ENCODE measurements at places on chromosomes 3 and 15. TPM values are rescaled to one million over a fixed set of nuclear protein-coding genes. Genes with fewer than 3 reads are reported as not detected.

- no peak for DNase-seq
Observed at GRCh38 chr3:161156936-161157335, 51.8 kb upstream of the B3GALNT1 start.

GRCh38 chr15:28887339-28888174 is 1.8 kb downstream of the APBA2 start:
- no peak for DNase-seq

DNA sequence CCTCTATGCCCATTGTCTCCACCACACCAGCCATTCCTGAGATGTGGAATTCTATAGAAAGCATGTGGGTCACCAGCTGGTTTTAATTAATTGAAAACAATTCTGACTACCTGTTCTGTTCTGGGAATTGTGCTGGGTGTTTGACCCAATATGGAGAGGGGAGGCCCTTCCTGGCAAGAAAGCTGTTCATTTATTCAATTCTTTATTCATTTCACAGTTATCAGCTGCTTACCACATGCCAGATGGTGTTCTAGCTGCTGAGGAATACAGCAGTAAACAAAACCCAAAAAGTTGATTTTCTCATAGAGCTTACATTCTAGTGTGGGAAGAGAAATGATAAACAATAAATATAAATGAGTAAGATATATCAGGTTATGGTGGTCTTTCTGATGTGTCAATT is 296.1 kb upstream of the RASGRP1 start:
- DNase-seq, result no peak

GRCh38 chr3:171932153-171932611 is 89.0 kb downstream of the TMEM212 start:
- no peak for DNase-seq

GRCh38 chr3:65107174-65107573 is 419.4 kb upstream of the ADAMTS9 start:
- DNase-seq, result no peak

GRCh38 chr3:178300441-178300959 is 235.7 kb upstream of the KCNMB2 start:
- no peak for DNase-seq

GRCh38 chr3:121431726-121432517 is 113.9 kb downstream of the POLQ start:
- DNase-seq, result no peak

- no peak for DNase-seq
Observed at GRCh38 chr3:9468460-9468859, 71.0 kb downstream of the SETD5 start.

GRCh38 chr15:40088929-40089755 is 19.5 kb downstream of the BMF start:
- no peak for DNase-seq

DNA sequence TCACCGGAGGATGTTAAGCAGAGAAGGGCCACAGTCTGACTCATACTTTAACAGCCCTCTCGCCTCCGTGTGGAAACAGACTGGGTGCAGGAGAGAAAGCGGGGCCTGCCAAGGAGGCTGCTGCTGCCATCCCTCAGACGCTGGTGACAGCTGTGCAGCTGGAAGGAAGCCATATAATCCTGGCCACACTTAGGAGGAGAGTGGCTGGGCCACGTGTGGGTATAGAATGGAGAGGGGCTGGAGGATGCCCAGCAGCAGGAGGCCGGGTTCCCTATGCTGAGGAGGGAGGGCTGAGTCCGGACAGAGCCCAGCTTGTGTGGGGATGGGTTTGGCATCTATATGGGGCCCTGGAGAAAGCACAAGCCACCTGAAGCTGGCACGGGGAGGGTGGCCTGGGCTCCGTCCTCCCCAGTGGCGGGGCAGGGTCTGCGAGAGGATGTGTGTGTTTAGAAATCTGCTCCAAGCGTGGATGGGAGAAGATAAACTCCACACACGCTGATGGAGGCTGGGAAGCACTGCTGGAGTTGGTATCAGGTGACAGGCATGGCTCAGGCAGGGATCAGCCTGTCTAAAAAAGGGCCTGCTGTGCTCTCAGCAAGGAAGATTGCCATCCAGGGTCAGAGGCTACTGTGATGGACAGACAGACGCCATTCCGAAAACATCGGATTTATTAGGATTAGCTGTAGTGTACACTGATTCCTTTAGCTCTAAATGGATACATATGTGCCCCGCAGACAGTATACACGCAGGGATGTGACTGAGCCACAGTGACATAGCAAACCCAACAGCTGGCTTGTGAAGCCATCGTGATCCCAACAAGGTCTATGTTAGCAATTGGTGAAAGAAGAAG is 15.9 kb downstream of the ABTB1 start:
- DNase-seq, result peak; percentile 14

DNA sequence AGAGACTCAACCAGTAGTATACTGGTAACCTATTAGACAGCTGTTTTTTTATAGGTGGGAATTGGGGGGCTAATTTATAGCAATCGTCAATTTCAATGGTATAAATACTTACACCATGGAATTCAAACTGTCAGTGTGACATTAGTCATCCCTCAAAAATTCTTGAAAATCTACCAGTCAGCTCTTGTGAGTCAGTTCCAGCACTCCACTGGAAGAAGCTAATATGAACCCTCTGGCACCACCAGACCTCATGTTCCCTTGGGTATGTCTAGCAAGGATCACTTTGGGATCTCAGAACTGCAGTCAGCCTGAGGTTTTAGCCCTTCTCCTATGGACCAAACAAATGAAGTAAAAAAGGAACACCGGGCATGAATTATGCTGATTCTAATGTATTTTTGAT is 11.8 kb upstream of the UACA start:
- no peak for DNase-seq

DNA sequence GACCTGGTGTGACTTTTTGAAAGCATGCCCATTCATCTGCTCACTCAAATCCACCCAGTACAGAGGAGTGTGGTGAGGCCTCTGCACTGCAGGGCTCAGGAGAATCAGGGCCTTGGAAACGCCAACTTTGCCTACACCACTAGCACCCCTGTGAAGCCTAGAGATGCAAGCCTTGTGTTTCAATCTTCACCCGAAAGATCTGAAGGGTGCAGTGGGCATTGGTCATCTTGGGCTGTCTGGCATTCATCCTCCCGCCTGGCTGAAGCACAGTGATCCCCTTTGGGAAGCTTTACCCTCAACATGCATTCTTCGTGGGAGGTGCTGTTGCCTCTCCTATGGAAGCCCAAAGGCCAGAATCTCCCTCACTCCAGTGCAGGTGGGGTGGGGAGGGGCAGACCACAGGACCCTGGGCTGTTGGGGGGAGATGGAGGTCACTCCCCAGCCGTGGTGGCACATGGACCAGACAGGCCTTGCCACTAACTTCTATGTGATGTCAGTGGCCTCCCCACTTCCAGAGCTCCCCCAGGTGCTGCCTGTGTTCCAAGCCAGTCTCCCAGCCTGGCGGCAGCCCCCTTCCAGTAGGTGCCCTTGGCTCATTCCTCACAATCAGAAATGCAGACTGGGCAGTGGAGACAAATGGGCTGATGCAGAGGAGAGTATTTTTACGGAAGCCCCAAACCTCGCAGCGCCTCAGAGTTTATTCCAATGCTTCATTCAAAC is 92.5 kb downstream of the ADAMTS17 start:
- DNase-seq, result peak; percentile 6

Gene SLC28A2
- total RNA-seq, result not detected

- DNase-seq, result no peak
Observed at GRCh38 chr15:48017747-48018146, 103.0 kb upstream of the SLC24A5 start.

Gene HIGD2B
- not detected for total RNA-seq

Gene PAK6
- total RNA-seq, result not detected

- DNase-seq, result no peak
Observed at GRCh38 chr3:30400926-30401325, 205.5 kb upstream of the TGFBR2 start.

DNA sequence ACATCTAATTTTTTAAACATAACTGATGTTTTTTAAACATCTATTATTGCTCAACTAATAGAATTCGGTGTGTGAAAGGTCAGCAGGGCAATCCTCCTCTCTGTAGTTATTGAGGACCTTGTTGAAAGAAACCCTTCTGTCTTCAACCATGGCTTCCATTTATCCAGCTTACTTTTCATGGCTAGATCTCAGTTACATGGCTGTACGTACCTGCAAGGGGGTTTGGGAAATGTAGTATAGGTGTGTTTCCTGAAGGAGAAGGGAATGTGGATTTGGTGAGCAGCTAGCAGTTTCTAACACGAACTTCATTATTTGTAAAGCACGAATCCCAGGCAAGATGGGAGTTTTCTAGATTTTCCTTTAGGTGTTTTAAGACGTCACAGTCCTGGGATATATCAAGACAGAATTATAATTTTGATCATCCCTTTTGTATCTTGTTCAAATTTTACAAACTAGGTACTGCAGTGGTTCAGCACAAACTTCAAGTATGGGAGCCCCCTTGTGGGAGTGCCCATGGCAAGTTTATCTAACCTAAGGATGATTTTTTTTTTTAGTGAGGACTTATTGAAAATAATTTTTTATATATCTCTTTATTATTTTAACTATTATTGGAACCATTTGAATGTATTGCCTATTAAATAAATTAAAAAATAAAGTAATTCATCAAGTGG is 41.6 kb downstream of the FBXL2 start:
- no peak for DNase-seq

DNA sequence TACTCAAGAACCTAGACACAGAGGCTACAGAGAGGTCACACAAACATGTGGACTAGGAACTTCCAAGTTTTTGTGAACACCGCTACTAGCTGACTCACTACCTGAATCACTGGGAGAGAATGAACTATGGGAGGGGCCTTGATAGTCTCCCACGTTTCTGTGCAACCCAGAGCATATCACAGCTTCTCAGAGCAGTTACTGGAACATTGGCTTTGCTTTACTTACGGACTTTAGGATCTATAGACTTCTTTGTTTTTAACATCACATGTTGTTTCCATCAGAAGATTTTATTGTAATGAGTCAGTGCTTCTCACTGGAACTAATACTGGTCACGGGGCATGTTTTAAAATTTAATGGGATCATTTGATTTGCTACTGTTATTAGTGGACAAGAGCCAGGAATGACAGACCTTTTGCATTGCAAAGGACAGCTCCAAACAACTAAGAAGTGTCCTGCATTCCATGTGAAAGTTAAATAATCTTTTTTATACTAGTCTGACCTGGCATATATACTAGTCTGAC is 35.6 kb downstream of the RTP4 start:
- no peak for DNase-seq

Gene UBAP1L
- total RNA-seq, result 4.7 TPM

GRCh38 chr3:191435981-191436380 is 25.0 kb upstream of the PYDC2 start:
- DNase-seq, result no peak

Gene GPR176
- total RNA-seq, result 14.8 TPM

DNA sequence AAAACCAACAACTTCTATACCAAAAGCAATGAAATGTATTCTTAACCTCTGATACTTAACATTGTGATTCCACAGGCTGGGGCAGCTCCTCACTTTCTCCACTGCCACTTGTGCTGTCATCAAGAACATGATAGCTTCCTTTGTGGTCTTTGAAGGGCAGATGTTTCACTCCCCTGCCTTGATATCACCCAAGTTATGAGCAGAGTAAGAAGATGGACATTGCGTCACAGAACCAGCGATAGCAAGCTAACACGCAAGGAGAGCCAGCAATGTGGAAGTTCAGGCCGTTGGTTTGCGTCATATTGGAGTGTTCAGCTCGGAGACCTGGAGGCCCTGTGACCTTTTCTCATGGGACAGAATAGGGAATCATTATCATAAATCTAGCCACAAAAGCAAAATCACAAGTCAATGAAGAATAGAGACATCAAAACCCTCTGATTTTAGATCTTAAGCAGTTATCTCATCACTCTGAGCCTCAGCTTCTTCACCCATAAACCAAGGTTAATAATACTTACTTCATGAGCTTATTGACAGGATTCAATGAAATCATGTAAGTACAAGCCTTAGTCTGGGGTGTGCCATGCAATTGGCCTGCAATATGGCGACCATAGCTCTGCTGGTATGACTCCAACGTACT is 183.8 kb upstream of the THBS1 start:
- no peak for DNase-seq

GRCh38 chr3:14452740-14453710 is 50.6 kb downstream of the SLC6A6 start:
- DNase-seq, result peak; percentile 44

DNA sequence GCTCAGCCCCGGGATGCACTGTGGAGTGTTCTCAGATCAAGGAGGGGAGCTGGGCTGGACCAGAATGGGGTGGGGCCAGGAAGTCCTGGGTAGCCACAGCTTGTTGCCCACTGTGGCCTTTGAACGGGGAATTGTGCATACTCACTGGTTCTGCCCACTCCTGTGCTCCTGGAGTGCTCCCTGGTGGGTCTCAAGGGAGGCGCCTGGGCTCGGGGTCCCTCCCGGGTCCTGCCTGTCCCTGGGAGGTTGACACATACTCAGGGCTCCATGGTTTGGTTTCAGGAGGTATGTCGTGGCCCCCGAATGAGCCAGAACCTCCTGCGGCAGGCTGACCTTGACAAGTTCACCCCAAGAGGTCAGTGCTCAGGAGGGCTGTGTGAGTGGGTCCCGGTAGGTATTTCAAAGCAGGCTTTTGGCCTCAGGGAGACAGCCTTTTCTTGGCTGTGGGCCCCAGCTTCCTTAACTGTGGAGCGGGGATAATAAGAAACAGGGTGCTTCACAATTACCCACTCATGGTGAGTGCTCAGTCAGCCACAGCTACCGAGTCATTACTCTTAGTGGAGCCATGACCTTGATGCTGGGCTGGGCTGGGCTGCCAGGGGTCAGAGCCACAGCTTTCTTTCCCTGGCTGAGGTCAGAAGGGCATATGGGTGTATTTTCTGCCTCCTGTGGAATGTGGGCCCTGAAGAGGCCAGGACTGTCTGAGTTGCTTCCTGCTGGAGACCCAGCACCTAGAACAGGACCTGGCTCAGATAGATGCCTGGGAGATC is 7.6 kb downstream of the DNAH1 start:
- no peak for DNase-seq

DNA sequence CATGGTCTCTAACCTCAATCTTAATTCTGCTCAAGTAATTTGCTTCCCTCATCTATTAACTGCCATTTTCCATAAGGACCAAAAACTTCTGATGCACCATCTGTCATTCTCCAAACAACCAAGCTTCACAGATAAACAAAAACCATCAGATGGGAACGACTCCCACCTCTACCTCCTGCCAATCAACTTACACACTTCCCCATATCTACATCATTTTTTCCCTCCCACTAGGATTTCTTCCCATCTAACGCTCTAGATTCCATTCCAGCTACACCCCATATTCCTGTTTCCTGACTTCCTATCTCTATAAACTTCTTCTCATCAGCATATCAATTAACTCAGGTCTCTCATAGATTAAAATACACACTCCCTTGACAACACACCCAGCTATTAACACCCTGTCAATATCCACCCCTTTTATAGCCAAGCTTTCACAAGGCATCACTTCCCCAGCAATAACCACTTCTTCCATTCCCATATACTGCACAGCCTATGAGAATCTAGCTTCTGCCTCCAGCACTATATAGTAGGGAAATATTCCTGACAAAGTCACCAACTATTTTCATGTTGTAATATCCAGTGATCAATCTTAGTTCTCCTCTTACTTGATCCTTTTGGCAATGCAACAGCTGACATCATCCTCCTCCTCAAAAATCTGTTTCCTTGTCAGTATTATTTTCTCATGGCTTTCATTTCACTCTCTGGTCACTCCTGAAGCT is 39.2 kb downstream of the SNX4 start:
- no peak for DNase-seq

- DNase-seq, result no peak
Observed at GRCh38 chr3:36165509-36166290, 214.6 kb upstream of the STAC start.
